ENCODE measurements at places on chromosomes 6 and 20.
A peak's percentile ranks its signal among the peaks of the same experiment; 100 is the strongest.

DNA sequence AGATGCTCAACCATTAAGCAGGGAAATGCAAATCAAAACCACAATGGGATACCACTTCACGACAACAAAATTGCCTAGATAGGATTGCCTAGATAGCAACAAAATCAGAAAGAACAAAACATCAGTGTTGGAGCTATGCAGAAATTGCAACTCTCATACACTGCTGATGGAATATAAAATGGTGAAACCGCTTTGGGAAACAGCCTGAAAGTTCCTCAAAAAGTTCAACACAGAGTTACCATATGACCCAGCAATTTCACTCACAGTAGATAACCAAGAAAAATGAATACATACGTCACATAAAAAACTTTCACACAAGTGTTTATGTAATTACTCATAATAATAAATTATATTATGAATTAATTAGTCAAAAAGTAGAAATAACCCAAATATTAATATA lies 78.3 kb downstream of the MAFB start:
- DNase-seq, result no peak

DNA sequence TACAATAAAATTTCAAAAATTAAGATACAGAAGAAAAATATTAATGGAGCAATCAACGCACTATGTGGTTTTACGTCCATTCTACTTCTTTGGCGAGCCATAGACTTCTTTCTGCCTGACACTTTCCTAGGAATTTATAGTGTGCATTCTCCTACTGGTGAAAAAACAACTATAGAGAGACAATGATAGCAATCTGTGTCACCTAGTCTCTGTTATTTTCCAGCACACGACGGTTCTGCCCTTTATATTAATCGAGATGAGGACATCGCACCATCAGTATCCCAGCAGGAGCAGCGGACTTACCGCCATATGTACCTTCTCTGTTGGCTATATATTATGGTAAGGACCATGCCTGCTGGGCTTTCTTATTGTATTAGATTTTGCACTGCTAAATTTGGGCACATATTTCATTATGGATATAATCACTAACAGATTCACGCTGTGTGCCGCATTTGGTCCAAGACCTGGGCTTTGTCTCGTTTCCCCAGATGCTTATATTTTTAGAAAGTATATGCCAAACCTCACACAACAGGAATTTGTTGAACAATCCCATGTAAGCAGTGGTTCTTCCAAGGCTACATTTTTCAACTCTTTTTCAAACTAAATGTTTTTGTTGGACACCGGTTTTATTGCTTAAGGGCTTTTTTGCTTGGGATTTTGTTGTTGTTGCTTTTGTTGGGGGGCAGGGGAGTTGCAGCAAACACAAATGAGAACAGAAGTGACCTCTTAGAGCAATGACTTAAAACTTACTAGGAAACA lies 166.4 kb downstream of the ADAT2 start:
- no peak for DNase-seq

DNA sequence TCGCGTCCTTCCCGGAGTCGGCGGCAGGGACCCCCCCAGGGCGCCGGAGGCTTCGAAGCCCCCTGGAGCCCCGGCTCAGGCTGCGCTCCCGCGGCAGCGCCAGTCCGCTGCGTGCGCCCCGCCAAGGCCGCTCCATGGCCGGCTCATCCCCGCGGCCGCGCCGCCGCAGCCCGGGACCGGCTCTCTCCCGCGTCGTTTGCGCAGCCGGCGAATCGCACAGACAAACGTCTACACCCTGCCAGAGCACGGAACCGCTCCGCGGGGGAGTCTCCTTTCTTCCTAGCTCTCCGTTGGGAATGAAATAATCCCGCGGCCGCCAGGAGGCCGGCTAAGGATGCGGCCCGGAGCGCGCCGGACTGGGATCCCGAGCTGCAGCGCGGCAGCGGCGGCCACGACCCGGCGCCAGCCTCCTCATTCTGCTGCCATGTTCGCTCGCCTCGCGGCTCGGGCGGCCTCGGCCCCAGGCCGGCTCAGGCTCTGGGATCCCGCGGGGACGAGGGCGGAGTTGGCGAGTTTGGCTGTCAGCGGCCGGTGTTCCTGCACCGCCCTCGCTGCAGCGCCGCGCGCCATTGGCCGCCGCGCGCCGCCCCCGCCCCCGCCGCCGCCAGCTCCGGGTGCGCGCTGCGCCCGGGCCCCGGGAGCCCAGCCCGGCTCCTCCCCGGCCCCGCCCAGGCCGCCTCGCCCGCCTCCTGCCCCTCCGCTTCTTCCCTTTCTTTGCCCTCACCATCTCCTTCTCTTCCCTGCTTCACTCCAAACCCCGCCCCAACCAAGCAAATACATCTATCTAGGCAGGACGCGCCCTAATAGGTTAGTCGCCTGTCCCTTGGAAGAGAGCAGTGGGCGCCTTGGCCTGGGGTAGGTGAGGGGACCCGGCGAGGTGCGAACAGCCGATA lies at the start of gene GFOD1:
Gene GFOD1, minus strand, starts transcription at position 479 of the 893 bp plus-strand sequence. CDS start 710 bp downstream, outside the sequence.
- peak; percentile 82 for DNase-seq

DNA sequence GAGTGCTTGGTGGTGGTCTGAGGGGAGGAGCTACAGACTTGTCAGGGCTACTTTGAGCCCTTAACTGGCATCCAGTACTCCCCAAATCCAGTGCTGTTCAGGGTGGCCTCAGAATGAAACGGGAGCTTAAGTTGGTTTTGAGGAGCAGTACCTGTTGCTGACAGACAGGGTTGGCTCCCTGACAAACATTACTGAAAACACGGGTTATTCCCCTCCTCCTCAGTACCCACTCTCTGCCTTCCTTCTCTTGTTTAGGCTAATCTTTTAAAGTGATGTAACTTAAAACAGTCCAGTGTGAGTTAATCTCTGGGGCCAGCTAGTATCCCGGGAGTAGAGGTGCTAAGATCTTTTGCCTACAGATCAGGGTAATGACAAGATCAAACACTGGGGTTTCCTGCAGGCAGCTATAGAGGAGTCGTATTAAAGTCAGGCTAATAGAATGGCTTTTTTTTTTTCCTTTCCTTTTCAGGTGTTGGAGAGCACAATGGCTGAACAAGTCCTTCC lies 3.7 kb downstream of the TNFAIP3 start:
- DNase-seq, result no peak

DNA sequence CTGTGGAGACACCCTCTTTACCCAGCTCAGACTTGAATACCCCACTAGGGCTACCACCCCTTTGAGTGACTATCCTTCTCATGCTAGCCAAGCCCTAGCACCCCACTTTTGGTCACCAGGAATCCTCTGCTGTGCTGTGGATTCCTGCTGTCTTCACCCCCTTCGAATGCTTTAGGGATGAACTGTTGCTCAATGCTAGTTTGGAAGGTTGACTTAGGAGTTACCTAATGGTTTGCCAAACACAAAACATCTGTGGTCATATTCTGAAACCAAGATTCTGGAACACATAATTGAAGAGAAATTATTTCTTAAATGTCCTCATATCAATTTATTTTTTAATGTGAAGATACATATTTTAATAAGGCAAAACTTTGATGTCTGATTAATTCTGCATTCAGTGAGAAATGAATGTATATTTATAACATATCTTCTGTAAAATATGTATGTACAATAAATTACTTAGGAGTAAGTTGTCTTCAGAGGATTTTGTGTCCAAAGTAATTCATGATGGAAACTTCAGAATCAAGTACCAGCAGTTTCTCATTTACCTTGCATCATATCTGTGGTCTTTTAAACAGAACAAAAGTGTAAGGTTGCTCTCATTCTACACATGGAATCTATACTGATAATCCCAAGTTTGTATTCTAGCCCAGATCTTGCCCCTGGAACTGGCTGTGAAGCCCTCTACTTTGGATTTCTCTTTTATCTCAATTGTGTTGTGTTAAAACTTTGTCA lies 46.9 kb downstream of the TMEM200A start:
- no peak for DNase-seq

DNA sequence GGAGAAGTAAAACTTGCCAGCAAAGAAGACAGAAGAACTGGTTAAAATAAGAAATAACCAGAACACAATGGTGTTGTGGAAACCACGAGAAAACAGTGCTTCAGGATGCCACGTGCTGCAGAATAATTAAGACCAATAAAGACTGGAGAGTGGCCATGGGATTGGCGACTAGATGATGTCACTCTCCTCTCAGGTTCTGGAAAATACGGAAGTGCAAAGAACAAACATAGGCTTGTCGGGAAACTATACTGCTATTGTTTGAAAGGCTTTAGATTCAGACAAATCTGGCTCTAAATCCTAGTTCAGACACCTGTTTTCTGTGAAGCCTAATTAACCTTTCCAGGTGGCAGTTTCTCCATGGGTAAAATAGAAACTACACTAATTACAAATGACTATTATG lies 138.4 kb upstream of the STXBP5 start:
- no peak for DNase-seq

- DNase-seq, result no peak
These were observed 226.2 kb downstream of the DHX35 start for GRCh38 chr20:39188266-39188765.

- no peak for DNase-seq
These were observed 1.9 kb downstream of the CST7 start for GRCh38 chr20:24950836-24951525.

DNA sequence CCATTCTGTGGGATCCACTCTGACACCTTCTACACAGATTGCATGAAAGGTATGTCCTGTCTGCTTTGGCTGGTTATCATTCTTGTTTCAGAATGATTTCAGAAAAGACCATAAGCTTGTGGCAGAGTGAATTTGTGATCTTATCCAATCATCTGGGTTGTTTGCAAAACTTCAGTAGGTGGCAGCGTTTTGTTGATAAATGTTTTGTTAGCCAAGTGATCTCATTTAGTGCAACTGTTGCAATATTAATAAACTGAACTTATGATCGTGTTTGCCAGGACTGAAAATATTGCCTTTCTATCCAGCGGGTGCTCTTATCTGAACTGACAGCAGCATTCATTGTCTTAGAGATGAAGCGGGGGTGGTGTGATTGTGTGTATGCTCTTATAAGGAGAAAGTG lies 613.2 kb upstream of the NOX3 start:
- no peak for DNase-seq

DNA sequence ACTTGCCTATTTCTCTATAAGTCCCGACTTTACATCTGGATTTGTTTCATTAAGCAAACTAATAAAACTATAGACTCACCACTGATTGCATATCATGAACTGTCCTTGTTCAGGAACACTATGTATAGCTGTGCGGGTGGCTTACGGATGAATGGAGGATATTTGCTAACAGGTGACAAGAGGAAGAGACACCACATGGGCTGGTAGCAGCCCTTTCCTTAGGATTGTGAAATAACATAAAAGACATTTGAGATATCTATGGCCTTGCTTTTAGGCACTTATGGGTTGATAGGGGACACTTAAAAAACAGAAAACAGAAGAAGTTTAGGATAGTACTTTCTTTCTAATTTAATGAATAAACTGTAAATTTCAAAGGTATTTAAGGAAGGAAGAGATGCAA lies 5.0 kb upstream of the CAP2 start:
- DNase-seq, result no peak

DNA sequence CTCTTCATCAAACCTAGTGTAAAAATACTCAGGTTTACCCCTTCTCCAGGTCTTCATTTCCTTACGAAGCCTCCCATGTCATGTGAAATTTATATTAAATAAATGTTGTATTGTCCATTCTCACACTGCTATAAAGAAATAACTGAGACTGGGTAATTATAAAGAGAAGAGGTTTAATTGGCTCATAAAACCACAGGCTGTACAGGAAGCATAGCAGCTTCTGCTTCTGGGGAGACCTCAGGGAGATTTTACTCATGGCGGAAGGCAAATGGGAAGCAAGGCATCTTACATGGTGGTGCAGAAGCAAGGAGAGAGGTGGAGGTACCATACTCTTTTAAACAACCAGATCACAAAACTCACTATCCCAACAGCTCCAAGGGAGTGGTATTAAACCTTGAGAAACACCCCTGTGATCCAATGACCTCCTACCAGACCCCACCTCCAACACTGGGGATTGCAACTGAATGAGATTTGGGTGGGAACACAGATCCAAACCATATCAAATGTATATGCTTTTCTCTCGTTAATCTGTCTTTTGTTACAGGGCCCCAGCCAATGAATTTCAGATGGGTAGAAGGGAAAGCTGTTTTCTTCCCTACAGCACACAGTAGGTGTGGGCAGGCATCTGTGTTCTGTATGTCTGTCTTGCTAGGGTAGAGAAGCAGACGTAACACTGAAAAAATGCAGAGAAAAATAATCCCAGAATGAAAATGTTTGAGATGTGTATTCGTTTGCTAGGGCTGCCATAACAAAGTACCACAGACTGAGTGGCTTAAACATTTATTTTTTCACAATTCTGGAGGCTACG lies 88.0 kb upstream of the BTN3A2 start:
- no peak for DNase-seq

- no peak for DNase-seq
These were observed 54.3 kb downstream of the MYLIP start for GRCh38 chr6:16183187-16183664.

GRCh38 chr6:163998496-163998895 lies 584.0 kb downstream of the QKI start:
- no peak for DNase-seq

DNA sequence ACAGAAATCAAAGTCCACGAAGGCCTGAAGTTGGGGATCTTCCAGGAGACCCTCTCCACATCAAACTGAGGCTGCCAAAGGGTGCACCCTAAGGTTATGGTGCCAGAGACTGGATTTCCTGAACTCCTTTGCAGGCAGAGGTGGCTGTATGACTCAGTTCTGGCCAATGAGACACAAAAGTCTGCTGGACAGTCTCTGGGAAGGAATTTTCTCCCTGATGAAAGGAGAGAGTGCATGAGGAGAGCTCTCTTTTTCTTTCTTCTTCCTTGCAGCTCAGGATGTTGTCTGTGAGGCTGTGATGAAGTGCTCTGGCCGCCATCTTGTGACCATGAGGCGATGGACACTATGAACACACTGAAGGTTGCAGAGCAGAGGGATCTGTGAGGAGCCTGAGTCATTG lies 85.2 kb downstream of the MDGA1 start:
- no peak for DNase-seq

DNA sequence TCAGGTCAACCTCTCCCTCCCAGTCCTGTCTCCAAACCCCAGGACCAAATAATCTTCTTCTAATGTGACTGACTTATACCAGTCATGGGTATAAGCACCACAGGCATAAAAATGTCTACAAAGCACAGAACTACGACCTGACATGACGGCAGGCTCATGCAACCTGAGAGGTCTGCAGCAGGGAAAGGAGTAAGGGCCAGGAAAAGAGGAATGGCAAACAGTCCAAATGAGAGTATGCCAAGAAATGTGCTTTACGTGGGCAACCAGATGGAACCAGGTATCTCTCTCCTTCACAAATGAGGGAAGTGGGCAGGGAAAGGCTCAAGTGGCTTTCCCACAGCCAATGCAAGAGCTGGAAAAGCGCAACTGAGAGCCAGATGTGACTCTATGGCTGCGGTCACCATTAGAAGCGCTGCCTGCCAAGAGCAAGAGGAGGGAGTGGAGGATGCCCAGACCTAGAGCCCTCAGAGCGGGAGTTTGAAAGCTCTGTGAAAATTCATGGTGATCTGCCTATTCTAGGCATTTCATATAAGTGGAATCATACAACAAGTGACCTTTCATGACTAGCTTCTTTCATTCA lies 6.0 kb downstream of the APMAP start:
- DNase-seq, result no peak

DNA sequence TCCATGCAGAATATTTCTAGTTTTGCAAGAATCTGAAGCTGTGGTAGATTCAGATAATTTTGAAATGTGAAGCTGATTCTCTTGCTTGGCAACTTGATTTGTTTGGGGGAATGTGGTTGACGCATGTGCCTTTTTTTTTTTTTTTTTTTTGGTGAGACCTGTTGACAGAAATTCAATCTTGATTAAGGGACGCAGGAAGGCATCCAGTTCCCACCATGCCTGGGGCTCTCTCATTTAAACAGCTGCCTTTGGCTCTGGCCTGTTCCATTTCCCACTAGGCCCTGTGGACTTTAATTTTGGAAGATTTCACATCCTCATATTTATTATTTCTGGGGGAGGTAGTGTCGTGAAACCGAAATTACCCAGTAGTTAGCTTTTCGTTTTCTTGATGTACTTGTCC lies 8.6 kb downstream of the TPX2 start:
- peak; percentile 39 for DNase-seq

All from gastrocnemius medialis (tissue), 4 donors.